ENCODE measurements at places on chromosomes 13 and 19.

DNA sequence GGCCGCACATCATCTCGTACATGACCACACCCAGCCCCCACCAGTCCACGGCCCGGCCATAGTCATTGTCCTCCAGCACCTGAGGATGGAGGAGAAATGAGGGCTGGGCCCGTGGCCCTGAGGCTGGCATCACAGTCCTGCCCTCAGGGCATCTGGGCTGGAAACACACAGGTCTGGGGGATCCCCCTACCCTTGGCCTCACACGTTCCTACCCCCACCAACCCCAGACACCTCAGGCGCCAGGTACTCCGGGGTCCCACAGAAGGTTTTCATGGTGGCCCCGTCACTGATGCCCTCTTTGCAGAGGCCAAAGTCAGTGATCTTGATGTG is 9.5 kb upstream of the CCNP start:
- DNase-seq: no peak

DNA sequence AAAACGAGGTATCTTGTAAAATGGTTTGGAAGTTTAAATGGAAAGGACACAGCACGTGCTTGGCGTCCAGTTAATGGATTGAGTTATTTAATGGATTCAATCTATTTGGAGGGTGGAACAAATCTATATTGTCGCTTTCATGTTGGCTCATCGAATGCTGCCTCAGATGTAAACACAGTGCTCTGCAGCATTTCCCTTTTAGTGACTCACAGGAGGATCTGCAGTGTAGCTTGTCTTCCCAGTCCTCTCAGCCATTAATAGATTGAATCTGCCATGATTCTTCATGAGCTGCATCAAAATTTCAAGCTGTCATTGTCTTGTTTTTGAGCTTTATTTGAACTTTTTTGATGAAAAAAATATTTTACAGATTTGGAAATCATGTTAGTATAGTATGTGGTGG is 44.7 kb downstream of the DHRS12 start:
- DNase-seq: no peak

GRCh38 chr13:74132776-74133656 is 1.2 kb downstream of the KLF12 start:
- DNase-seq: peak; percentile 5

GRCh38 chr13:80903911-80904310 is 563.0 kb upstream of the SPRY2 start:
- no peak for DNase-seq

DNA sequence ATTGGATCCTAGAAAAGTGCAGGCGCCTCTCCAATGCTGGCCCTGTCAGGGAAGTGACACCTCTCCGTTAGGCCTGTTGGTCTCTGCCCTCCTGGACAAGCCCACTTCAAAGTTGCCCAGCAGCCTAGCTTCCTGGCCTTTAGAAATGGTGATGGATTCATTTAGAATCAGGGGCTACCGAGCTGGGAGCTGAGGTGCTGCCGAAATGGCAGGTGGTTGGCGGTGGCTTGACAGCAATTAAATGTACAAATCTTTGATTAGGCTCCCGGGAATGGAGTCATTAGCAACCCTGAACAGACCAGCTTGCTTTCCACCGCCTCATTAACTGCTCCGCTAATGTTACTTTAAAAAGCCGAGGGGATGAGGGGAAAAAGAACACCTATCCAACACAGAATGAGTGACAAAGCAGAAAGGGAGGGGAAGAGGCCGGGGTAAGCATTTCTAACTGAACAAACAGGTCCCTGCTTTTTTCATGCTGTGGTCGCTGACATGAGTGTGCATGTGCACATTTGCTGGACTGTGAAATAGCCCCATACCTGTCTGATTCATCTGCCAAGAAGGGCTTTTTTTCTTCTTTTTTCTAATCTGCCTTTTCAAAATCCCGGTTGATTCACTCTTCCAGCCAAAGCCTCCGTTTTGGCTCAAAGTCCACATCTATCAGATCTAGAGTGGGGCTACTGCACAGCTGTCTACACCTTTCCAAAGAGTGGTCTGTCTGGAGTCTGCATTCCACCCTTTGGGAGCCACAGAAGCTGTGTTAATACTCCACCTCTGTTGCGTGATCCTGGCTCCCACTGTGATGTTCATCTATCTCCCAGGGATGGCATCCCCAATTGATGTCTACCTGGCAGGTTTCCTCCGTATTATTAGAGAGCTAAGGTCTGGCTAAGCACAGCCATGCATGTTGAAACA is 431.9 kb downstream of the COG6 start:
- no peak for DNase-seq

DNA sequence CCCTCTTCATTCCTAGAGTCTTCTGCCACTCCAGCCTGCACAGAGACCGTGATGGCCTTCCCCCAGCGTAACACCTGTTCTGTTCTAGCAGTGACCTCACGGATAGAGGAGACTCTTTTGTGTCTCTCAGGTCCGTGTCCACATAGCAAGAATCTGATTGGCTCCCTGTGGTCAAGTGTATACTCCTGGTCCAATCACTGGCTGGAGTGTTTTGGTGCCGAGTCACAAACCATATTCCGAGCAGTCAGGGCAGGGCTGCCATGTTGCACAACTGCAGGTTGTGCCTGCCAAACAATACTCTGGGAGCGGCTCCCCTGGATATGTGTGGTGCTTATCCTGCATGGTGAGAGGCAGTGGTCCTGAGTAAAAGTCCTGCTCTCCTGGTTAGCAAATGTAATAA is 402.4 kb downstream of the KCNRG start:
- DNase-seq: no peak

- DNase-seq: no peak
These were observed 525.5 kb downstream of the RFC3 start for GRCh38 chr13:34343413-34343940.

DNA sequence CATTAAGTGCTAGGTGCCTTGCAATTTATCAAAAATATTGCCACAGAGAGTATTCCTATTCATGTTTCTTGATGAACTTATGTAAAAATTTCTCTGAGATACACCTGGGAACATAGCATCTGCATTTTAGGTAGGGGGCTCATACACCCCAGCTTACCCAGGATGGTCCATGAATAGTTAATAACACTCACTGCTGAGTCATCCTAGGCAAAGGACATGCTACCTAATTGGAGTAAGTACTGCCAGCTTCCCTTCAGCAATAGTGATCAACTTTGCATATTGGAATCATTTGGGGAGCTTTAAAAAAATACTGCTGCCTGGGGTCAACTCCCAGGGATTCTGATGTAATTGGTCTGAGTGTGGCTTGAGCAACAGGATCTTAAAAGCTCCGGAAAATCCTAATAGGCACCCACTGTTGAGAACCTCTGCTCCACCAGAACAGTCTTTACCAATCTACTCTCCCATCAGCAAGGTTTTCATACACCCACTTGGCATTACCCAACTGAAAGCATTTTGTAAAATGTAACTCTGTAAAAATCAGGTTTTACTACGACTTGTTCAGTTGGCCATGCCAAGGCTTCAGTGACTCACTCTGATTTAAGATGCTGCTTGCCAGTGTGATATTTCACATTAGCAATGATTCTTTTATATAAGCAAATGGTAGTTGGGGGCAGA is 67.2 kb upstream of the FNDC3A start:
- DNase-seq: no peak

- DNase-seq: peak; percentile 60
These were observed 3.0 kb downstream of the ADAMTSL5 start for GRCh38 chr19:1509602-1510441.

DNA sequence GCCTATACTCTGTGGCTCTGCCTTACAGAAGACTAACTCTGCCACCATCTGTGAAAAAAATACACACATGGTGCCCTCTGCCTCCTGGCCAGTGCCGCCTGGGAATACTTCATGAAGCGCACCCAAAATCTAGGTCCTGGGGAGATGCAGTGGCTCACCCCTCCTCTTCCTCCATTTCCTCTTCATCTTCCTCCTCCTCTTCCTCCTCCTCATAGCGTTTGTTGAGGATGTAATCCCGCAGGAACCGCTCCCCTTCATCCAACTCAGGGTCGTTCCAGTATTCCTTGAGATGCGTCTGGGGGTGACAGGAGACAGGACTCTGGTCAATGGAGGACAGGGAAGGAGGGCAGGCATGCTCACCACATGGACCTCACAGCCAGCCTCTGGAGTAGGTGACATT is 5.7 kb downstream of the KRI1 start:
- no peak for DNase-seq

DNA sequence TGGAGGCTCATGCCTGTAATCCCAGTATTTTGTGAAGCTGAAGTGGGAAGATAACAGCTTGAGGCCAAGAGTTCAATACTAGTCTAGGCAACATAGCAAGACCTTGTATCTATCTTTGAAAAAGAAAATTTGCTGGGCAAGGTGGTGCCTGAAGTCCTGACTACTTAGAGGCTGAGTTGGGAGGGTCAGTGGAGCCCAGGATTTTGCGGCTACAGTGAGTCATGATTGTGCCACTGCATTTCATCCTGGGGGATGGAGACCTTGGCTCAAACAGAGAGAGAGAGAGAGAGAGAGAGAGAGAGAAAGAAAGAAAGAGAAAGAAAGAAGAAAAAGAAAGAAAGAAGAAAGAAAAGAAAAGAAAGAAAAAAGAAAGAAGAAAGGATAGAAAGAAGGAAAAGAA is 1872.3 kb upstream of the PCDH20 start:
- DNase-seq: no peak

DNA sequence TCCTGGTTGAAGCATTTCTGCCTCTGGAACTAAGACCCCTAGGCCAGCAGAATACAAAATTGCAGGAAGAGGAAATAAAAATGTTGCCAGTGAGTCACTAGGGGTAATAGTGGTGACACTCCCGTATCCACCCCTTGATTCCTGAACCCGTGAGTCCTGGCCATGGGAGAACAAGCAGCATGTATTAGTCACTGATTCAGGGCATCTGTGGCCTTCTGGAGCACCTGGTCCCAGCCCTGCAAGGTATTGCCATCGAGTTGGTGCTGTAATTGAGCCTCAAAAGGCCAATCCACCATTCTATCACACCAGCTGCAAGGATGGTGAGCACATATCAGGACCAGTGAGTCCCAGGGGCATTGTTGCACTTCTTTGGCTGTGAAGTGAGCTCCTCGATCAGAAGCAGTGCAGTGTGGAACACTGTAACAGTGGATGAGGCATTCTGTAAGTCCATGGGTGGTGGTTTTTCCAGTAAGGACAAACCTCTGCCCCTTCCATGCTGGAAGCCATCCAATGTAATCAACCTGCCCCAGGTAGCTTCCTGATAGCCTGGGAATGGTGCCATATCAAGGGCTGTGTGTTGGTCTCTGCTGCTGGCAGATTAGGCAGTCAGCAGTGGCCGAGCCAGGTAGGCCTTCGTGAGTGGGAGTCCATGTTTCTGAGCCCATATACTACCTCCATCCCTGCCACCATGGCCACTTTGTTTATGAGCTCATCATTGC is 39.6 kb downstream of the C1QTNF9 start:
- DNase-seq: no peak

DNA sequence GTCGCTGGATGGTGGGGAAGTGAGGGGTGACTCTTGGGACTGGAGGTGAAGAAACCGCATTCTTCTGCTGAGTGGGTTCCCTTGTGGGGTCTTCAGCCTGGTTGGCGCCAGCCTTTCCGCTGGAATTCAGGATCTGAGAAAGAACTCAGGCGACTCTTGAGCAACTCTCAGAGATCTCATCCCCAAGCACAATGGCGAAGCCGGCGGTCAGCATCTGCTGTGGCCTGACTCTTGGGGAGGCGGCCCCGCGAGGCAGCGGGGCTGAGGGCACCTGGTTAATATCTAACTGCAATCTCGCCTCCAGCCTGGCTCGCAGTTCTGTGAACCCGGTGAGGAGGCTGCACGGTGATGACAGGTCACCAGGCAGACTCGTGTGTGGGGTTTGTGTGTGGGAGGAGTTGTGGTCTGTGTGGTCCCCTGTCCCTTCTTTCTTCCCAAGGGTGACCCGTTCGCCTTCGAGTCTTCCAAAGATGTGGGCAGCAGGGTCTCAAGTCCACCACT is 883 bp downstream of the ZNF441 start:
- DNase-seq: peak; percentile 1

DNA sequence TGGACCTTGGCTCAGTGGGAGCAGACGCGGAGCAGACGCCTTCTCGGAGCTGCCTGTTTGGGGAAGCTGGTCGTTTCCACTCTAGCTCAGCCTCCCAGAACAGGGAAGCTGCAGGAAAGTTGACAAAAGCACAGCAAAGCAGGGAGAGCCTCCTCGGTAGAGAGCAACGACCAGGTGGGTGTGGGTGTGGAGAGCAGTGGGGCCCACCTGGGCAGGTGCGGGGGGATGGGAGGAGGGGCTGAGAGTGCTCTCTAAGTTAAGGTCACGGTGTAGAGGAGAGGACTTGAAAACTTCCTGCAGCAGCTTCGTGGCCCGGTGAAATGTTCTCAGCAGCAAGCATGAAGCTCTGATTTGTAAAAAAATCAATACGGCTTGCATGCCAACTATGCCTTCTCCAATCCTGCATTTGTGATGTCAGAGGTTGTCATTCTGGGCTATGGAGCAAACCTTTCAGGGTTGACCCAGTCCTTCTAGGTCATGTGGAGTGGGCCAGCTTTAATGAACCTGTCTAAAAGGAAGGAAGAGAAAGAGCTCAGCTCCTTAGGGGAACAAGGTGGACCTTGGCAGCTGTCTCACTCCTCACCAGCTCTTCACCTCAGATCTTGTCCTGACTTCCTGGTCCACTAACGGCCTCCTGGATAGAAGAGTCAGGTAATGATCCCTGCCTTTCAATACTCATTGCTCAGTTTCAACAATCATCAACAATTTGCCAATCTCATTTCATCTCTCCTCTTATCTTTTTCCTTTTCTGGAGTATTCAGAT is 85.8 kb upstream of the UBL3 start:
- no peak for DNase-seq

- DNase-seq: no peak
These were observed 9.0 kb upstream of the TEX26 start for GRCh38 chr13:30923418-30923817.

- no peak for DNase-seq
These were observed 84.5 kb downstream of the LRRC63 start for GRCh38 chr13:46296115-46296822.

GRCh38 chr13:106561551-106562170 is 6.3 kb downstream of the ARGLU1 start:
- no peak for DNase-seq

GRCh38 chr13:64709079-64709478 is 2521.1 kb downstream of the PCDH9 start:
- DNase-seq: no peak

- no peak for DNase-seq
These were observed 25.0 kb upstream of the VWA8 start for GRCh38 chr13:41985788-41986508.

GRCh38 chr19:41433171-41433570 is 6.0 kb upstream of the B3GNT8 start:
- no peak for DNase-seq

DNA sequence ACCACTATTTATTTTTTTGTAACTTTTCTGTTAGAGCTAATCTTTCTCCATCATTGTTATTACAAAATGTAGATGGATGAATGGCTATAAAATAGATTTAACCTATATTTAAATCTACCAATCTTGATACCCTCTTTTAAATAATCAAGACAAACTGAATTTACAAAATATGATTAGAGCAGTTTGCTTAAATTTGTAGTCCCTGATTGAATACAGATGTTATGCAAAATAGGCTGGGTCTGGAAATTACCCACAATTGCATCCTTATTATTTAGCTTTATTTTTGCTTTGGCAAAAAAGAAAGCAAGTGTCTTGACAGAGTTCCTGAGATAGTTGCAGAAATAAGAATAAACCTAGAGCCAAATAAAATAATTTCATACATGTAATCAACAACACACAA is 352.8 kb downstream of the KLF12 start:
- no peak for DNase-seq
